ENCODE measurements at places on chromosomes 3 and 15.
A peak's percentile ranks its signal among the peaks of the same experiment; 100 is the strongest.

GRCh38 chr3:182816181-182816580 is 22.9 kb downstream of the ATP11B start:
- DNase-seq, result no peak

GRCh38 chr15:83854321-83854720 is 200.4 kb downstream of the ADAMTSL3 start:
- no peak for DNase-seq

- DNase-seq, result peak; percentile 54
These were observed 39.5 kb upstream of the IQSEC1 start for GRCh38 chr3:13112521-13113345.

DNA sequence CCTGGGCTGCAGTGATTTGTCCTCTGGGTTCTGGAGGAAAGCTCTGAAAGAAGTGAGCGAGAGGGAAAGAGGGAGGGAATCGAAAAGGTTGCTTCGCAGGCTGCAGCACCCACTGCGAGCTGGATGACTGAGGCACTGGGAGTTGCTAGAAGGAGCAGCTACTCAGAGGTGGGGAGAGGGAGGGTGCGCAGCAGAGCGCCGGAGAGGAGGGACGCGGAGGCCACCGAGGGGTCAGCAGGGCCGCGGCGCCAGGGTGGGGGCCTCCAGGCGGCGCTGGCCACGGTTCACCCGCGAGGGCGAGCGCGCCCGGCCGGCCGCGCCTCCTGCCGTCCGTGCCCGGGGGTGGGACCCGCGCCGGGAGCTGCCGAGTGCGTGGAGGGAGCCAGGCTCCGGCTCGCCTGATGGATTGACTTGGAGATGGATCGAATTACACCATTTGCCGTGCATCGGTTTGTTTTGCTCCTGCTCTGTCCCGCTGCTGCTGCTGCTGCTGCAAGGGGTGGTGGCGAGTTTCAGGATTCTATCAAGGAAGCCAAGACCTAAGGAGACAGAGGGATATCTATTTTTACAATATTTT is at the start of gene SEMA6D:
Gene SEMA6D, plus strand, starts transcription at position 470 of the 577 bp plus-strand sequence. CDS start 42,294 bp downstream, outside the sequence.
- peak; percentile 88 for DNase-seq

GRCh38 chr3:51974963-51975851 is at the start of gene ABHD14A:
Gene ABHD14A, plus strand, starts transcription at chr3:51975064. Its CDS starts 72 bp downstream, at chr3:51975136.
- DNase-seq, result peak; percentile 80

GRCh38 chr3:171935261-171936123 is 92.3 kb downstream of the TMEM212 start:
- no peak for DNase-seq

DNA sequence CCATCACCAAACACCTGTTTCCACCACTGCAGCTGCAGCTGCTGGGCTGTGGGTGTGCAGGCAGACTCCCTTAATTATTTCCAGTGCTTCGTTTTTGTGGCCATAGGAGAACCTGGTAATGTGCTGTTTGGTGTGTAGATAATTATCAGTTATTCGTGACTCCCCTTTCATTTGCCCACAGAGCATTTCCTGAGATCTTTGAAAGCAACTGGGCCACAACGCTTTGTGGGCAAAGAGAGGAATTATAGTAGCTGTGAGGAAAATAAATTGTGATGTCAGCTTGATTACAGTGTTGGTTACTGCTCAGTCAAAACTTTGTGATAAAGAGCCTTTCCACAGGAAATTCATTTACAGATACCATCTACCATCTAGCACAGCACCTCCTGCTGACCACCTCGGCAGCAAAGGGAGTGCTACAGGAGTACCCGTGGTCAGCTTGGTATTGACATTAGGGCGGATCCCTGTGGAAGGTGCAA is 193.3 kb upstream of the SLCO3A1 start:
- no peak for DNase-seq

- no peak for DNase-seq
These were observed 36.7 kb downstream of the HMCES start for GRCh38 chr3:129315223-129315997.

DNA sequence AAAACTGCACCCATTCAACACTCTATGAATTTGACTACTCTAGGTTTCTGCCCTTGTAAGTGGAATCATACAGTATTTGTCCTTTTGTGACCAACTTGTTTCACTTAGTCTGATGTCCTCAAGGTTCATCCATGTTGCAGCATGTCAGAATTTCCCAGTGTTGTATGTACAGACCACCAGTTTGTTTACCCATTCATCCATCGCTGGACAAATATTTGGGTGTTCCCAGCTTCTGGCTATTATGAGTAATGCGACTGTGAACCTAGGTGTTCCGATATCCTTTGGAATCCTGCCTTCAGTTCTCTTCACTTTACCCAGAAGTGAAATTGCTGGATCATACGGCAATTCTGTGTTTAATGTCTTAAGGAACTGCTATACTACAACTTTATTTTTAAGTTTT is 12.6 kb downstream of the RPL32 start:
- no peak for DNase-seq

GRCh38 chr3:42742259-42742658 is 30.8 kb downstream of the CCDC13 start:
- DNase-seq, result peak; percentile 46

DNA sequence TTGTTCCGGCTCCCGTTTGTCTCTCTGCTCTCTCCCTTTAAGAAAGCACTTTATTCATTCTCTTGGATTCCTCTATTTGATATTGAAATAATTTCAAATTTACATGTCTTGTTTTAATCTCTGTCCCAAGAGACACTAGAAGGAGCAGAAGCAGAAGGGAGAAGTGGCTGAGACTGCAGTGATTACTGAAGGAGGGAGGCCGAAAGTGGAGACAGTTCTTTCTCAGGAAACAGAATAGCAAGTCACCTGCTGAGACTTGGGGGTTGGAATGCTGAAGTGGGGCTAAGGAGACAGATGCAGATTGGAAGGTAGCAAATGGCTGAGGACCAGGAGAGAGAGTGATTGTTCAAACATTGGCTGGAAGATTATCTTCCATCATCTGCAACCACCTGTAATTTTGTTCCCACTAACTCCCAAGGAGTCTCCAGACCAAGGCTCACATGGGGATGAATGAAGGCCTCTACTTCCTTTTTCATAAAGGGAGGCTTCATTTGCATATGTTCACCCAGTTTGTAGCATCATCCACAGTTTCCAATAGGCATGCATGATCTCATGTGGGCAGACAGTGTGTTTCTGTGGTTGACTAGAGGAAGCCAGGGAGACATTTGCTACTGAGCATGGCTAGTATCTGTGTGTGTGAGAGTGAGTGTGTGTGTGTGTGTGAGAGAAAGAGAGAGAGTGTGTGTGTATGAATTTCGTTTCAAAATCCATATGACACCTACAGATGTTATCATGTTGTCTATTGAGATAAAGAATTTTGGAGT is 24.0 kb downstream of the LTF start:
- DNase-seq, result peak; percentile 9

GRCh38 chr3:4889896-4890295 is 89.3 kb upstream of the BHLHE40 start:
- no peak for DNase-seq

DNA sequence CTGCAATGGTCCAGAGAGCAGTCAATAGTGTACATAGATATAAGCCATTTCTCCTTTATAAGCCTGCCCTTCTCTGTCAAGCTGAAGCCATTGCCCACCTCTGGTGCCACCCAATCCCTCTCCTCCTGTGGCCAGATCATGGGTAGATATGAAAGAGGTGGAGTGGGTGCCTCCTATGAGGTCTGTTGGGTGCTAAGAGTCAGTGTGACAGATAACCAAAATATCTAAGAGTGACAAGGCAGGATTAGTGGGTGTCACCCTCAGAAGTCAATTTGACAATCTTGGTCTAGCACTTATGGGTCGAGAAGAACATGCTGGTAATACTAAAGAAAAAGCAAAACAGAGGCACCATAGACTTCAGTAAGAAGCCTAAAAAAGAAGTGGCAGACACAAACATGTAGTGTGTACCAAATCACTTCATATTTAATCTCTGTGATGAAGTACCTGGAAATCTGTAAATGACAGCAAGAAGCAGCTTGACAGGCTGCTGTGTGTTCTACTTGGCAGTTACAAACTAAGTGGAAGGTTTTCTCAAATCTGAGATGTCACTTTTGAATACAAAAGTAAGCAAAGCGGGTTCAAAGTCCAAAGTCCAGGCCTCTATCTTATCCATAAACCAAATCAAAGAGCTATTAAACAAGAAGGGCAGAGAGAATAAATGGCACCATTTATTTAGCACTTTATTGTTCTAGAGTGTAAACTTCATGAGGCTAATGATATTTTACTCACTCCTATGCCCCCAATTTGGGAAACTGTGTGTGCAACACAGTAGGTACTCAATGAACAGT is 118.9 kb upstream of the EOMES start:
- DNase-seq, result no peak

- no peak for DNase-seq
These were observed 50.6 kb downstream of the SH3BP5 start for GRCh38 chr3:15281817-15282216.

DNA sequence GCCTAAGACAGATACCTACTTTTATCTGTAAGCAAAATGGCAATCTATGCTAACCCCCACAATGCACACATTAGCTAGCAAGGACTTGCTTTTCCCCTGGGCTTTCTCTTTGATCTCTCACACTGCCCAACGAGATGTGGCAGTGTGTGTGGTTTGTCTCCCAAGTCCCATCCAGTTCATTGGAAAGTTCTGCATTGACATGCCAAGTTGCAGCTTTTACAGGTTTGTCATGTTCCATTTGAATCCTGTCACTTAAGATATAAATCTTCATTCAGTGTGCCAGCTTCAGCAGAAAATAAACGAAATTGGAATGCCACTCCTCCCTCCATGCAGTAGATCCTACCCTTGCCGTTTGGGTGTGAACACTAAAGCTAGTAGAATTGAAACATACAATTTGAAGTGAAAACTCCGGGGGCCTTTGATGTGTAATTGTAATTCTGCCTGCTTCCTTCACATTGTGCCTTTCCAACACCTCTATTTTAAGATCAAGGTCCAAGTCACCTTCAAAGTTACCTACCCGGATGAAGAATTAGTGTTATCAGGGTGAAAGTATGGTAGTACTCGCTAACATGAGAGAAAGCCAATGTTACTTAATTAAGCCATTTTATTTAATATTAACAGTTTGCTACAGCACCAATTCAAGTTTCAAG is 130.9 kb upstream of the BHLHE40 start:
- no peak for DNase-seq

DNA sequence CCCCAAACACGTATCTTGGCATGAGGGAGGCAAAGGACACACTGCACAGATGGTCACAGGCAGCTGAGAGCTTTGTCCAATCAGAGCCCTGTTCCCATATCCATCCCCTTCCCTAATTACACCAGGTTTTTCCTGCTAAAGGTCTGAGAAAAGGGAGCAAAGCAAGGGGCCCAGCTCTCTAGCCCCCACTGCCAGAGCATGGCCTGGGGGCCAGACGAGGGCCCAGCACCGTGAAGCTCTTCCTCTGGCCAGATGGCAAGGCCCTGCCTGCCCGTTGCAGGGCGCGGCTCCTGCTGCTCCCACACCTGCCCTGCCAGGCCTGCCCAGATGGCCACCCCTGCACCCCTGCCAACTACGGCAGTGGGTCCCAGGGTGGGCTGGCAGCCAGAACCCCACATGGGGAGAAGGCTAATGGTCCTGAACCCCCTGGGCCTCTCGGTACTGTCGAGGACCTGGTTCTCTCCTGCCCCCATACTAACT is 3.2 kb downstream of the SHF start:
- DNase-seq, result no peak

Data from coronary artery (tissue), 2 donors.